Activated effector memory CD4-positive, alpha-beta T cell treated with Interleukin-2 at 50 U/mL for 16 hours (primary cell): ENCODE measurements at places on chromosomes 16 and 17.
A peak's percentile ranks its signal among the peaks of the same experiment; 100 is the strongest.

DNA sequence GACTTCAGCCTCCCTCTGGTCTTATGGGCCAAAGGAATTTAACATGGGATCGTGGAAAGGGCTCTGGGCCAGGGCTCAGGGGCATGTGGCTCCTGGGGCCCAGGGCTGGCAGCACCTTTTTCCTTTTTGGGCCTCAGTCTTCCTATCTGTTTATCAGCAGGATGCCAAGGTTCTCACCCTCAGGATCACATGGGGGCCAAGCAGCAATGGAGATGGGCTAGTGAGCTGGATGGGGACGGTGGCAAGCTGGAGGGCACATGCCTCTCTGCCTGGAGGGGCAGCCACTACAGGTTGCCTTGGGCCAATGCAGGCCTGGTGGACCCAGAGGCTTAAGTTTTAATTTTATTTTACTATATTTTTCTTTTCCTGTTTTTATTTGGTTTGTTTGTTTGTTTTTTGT is 95.4 kb downstream of the CYLD start:
- no peak for DNase-seq

DNA sequence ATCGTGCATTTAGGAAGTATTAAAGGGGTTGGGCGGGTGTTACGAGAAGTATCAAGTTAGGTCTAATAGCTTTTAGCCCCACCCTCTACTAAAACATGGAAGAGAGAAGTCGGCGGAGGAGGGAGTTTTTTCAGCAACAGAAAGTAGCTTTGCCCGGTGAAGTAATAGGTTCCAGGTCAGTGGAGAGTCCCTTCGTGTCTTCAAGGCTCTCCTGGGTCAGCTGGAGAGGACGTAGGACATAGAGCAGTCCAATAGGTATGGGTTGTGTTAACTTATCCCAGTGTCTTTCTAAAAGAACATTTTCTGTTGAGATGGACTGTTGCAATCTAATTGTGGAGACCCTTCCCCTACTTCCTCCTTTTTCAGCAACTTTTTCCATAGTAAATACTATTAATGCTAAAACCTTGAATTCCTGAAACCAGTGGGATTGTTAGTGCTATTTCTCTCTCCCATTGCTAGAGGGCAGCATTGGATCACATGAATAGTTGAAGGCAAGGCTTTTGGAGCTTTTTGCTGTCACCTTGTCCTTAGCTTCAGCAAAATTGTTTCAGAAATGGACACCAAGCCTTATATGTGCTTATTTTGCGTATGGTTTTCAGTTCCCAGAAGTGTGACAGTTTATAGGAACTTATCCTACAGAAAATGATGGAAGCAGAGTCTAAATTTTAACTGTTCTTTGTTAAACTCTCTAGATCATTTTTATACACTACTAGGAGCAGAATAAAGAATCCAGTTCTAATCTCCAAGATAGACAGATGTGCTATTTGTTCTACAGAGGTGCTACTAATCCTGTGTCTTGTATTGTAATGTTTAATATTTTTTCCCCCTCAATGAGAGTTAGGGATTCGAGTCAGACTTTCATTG is 38.4 kb downstream of the UTP18 start:
- DNase-seq: no peak

DNA sequence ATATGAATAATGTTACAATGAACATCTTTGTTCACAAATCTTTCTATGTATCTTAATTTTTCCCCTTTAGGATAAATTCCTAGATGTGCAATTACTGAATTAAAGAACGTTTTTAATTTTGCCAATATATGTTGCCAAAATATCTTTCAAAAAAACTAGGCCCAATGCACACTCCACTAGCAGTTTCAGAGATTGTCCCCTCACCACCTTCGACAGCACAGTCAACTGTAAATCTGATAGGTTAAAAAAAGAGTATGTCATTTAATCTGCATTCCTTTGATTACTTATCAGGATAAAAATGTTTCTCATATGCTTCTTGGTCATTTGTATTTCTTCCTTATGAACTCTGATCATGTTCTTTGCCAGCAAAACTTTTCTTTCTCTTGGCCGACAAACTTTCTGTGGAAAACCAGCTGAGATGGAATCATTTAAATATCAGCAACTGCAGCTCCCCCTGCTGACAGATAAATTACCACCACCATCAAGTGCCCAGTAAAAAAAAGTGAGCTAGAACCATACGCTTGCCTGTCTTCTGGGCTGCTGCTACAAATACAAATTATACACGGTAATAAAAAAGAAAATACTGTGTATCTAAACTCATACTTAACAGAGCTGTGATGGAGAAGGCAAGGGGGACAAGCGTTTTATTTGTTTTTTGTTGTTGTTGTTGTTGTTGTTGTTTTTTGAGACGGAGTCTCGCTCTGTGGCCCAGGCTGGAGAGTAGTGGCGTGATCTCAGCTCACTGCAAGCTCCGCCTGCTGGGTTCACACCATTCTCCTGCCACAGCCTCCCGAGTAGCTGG is 19.6 kb upstream of the KANSL1 start:
- peak; percentile 38 for DNase-seq

DNA sequence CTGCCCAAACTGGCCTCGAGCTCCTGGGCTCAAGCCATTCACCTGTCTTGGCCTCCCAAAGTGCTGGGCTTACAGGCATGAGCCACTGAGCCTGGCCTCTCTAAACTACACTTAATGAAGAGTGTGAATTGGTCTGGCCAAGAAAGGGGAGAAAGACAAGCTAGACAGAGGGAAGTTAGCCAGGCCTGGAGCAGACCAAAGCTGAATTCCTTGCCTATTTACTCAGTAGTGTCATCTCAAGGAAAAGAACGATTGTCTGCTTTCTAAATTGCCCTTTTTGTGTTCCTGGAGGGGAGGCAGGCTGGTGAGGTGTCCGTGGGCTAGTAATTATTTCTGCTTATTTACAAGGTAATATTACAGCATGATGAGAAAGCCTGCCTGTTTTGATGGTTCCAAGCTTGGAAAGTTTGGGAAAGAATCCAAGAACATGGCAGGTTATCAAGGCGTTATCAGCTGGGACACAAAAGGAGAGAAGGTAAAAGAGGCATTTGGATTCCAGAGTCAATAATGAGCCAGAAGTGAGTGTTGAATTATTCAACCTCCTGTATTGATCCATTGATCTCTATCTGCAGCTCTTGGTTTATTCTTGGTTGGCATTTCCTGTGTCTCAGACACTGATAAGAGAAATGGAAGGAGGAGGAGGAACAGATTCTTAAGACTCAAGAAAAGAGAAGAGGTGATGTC is 6.3 kb upstream of the CBFB start:
- DNase-seq: no peak

DNA sequence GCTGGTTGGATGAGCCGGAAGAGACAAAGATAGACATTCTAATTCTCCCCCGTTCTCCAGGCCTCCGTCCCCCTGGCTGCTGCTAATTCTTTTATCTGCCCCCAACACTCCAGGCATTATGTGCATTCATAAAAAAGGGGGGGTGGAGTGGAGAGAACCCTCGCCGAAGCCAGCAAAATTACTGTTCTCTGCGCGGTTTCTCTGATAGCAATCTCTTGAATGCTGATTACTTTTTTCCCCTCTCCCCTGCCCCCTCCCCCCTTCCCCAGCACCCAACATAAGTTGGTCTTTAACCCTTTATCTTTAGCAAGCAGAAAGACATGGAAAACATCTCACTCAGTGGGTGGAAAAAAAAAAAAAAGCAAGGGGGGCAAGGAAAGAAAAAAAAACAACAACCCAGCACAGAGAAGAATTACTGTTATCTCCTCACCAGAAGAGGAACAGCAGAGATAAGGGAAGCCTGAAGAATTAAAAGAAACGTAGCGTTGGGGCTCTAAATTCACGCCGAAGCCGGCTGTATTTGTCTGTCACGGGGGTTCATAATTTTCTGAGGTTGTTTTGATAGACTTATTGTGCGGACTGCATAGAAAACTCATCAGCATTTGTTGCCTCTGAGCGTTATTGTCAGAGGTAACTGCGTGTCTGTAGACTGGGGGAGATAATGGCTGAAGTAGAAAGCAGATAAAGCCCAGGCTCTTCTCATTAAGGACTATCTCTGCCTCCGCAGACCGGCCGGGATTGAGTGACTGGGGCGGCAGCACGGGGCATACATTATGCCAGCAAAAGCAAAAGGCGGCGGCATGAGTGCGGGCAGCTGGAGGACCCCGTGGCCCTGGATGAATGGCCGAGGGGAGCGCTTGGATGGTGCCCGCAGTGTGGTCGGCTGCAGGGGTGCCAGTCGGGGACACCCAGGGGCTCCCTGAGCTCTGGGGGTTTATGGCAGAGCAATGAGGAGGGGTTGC is 126.9 kb downstream of the MRM1 start:
- DNase-seq: no peak

DNA sequence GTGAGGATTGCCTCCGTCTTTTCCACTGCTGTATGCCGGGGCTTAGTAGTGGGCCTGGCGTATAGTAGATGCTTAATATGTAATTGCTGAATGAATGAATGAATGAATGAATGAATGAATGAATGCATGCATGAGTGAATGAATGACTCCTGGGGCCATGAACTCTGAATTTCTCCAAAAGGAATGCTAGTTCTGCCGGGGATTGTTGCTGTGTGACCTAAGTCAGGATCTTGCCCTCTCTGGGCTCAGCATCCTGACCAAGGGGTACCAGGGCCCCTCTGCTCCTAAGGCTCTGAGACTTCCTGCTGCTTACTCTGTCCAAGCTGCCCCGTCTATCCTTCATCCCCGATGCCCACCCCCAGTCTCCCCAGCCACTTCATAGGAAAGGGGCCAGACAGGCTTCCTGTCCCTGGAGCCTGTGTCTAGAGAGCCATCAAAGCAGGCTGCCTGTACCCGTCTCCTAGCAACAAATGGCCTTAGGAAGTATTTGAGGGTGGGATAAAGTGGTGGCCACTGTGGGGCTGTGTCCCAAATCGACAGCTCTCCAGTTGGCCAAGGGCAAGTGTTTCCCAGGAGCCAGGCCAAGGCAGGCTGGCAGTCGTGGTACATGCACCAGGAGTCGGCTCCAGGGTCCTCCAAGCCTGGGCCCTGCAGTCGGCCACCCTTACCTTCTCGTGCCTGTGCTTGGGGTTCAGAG is 11.6 kb upstream of the MPRIP start:
- DNase-seq: no peak

- no peak for DNase-seq
These were observed 429 bp downstream of the OR2C1 start for GRCh38 chr16:3356118-3356517.

GRCh38 chr16:66382966-66383299 is 16.4 kb downstream of the CDH5 start:
- DNase-seq: no peak

DNA sequence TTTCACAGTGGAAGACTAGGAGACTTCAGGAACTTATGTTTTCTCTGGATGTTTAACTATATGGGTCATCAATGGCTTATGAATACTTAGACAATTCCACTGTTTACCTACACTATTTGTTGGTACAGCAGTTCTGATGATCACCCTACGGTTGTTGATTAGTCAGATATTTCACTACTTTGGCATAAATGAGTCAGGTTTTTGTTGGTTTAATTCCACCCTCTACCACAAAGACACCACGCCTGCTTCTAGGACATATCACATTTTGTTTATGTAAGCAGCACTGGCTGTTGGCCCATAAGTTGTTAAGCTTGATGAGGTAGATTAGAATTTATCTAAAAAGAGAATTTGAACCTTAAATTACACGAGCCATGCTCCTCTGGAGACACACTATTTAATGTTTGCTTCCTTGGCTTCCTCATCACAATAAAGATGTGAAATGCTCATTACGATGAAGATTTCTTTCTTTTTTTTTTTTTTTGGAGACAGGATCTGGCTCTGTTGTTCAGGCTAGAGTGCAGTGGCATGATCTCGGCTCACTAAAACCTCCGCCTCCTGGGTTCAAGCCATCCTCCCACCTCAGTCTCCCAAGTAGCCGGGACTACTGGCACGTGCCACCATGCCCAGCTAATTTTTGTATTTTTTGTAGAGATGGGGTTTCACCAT is 4.3 kb downstream of the GDE1 start:
- no peak for DNase-seq

- no peak for DNase-seq
These were observed 5.0 kb downstream of the ARMC7 start for GRCh38 chr17:75114552-75115314.

DNA sequence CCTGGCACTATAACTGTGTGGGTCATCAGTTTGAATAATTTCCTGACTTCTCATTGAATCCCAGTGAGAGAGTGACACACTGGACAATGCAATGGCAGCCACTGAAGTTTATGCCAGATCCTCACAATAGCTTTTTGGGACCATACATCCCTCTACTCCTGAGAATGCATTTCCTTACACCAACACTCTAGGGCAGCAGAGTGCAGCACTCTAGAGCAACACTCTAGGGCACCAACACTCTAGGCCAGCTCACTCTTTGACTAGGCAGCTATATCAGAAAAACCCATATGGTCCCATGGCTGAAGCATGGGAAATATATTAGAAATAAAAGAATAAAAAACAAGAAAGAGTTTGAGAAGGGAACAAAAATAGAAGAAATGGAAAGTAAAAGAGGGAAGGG is 309.2 kb downstream of the MAP2K6 start:
- DNase-seq: no peak

DNA sequence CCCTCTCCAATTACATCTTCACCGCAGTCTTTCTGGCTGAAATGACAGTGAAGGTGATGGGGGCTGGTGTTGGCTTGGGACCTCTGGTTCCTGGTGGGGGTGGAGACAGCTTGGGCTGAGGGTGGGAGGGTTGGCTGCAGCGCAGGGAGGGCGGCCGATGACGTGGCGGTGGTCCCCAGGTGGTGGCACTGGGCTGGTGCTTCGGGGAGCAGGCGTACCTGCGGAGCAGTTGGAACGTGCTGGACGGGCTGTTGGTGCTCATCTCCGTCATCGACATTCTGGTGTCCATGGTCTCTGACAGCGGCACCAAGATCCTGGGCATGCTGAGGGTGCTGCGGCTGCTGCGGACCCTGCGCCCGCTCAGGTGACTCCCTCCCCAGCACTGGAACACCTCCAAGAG is 31.8 kb upstream of the ABCC3 start:
- DNase-seq: no peak

DNA sequence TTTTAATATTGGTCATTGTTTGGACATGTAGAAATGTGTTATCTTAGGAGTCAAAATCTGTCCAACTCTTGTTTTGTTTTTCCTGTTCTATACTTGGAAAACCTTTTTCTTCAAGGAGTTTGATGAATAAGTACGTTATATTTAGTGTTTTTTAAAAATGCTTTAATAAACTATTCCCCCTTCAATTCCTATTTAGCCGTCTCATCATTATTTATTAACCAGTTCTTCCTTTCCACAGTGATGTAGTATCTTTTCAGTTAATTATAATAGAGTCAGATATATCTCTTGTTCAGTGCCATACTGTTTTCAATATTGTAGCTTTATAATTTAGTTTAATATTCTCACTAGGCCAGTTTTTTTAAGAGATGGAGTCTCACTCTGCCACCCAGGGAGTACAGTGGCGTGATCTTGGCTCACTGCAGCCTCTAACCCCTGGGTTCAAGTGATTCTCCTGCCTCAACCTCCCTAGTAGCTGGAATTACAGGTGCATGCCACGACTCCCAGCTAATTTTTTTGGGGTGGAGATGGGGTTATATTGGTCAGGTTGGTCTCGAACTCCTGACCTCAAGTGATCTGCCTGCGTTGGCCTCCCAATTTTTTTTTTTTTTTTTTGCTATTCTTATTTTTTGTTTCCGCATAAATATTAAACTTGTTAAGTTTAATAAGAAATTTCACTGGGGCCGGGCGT is 72.9 kb downstream of the KPNA2 start:
- DNase-seq: no peak

GRCh38 chr17:56751145-56751738 is 82.5 kb downstream of the C17orf67 start:
- no peak for DNase-seq

GRCh38 chr17:36629970-36630502 is 28.7 kb downstream of the MRM1 start:
- DNase-seq: no peak

- no peak for DNase-seq
These were observed 217.0 kb upstream of the CIBAR2 start for GRCh38 chr16:85329059-85329812.

GRCh38 chr17:43406676-43407645 is 8.2 kb downstream of the ARL4D start:
- DNase-seq: no peak
